ENCODE measurements at places on chromosomes 7 and 10. TPM values are rescaled to one million over a fixed set of nuclear protein-coding genes. Genes with fewer than 3 reads are reported as not detected.

- DNase-seq = no peak
Measured at GRCh38 chr7:102232611-102233286, 53.9 kb upstream of the SH2B2 start.

- DNase-seq = no peak
Measured at GRCh38 chr10:103481974-103482531, 3.0 kb upstream of the CALHM3 start.

DNA sequence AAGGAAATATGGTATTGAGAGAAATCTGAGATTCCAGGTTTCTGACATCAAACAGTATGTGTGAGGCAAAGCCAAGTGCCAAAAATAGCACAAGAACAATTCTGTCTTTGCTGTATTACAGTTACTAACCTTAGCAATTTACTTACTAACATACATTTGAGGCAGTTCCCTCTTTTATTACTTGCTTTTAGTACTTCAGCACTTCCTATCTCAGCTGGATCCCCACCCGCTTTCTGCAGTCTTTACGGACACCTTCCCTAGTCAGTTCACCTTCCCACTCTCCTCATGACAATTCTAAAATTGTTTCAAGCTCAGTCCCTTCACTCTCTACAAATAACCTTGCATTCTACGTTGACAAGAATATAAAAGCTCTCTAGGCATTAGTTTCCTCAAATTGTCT lies 79.2 kb downstream of the ELAPOR2 start:
- DNase-seq = no peak

GRCh38 chr10:36109399-36110023 lies 467.4 kb upstream of the FZD8 start:
- no peak for DNase-seq

DNA sequence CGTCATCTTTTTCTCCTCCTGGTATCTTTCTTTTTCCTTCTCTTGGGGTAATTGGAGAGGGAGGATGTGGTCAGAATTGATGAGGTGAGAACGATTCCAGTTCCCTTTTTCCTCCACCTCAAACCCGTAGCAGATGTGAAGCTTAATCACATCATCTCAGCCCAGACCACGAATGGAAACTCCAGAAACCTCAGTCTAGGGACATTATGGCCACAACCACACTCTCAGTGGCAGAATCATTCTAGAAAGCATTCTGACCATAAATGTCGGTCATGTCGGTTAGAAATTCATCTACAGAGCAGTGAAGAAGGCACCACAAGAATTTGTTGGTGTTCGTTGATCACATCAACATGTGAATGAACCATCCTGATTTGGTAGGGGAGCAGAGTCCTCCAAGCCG lies 78.7 kb downstream of the GATA3 start:
- no peak for DNase-seq

Gene OR2A5
- not detected for total RNA-seq

All from aorta (tissue), 5 donors.